Stimulated activated CD8-positive, alpha-beta memory T cell treated with anti-CD3 and anti-CD28 coated beads, Interleukin-12 subunit alpha, Interleukin-12 subunit beta, amount 100 ng/mL, for 4 hours (primary cell): ENCODE measurements at places on chromosomes 16 and 17.
A peak's percentile ranks its signal among the peaks of the same experiment; 100 is the strongest.

GRCh38 chr16:22786691-22787090 lies 27.3 kb upstream of the HS3ST2 start:
- DNase-seq: no peak

- DNase-seq: no peak
Observed at GRCh38 chr16:29743827-29744531, 1.8 kb downstream of the C16orf54 start.

GRCh38 chr17:1830288-1830687 lies 483 bp downstream of the RPA1 start:
- no peak for DNase-seq

GRCh38 chr17:76820039-76820438 lies 48.2 kb upstream of the MGAT5B start:
- no peak for DNase-seq

DNA sequence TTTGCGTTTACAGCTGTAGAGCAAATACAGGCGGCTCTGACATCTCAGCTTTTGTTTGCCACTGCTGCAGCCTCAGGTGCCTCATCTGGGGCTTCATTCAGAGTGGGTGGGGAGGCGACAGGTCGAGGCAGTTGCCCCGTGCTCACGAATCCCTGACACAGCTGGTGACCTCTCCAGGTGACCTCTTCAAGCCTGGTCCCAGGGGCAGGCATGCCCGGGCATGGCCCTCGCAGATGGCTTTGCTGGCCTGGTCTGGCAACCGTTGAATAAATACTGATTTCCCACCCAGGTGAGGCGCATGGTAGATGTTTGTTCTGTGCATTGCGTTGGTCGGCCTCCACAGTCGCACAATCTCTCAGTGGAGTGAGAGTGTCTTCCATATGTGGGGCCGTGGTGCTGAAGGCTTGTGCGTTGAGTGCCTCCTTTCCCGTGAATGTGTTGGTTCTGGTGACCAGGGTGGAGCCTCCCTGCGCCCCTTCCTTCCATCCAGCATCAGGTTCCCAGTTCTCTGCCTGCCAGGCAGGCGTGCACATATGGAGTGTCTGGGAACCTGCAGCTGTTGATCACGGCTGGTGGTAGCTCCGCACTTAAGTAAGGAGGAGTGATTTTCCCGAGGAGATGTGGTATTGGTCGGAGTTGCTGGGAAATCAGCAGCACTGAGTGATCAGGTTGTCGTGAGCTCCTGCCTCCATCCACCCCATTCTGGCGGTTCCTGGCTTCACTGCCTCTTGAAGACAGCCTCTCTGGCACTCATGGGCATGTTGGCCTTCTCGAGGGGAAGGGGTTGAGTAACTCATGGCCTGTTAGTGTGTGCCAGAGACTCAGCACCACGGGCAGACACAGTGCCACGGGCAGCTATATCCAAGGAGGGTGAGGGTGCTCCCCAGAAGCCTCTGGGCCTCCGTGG lies 149.7 kb downstream of the RPTOR start:
- DNase-seq: no peak

DNA sequence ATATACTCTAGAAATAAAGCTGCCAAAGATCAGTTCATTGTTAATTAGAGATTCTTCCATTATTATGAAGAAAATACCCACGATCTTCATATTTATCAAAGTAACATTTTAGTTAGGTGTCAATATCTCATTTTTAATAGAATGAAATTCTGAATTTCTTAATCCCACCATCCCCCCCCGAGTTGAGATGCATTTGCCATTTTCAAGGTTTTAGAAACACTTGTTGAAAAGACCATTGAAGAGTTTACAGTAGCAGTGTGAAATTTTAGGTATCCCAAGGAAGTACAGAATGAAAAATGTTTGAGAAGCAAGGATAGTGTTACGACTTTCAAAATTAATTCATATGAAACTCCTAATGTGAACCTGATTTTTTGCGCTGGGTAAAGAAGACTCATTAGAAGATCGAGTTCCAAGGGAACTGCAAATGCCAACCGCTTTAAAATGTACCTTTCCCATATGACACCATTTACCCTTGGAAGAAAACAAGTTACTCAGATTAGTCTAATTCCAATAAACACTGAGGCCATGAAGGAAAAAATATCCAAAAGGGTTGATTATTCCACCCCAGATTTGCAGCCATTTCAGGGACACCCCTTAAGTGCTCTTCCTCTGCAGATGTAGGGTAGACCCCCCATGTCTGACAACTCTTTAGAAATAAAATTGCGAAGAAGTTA lies 731 bp downstream of the IKZF3 start:
- DNase-seq: no peak

DNA sequence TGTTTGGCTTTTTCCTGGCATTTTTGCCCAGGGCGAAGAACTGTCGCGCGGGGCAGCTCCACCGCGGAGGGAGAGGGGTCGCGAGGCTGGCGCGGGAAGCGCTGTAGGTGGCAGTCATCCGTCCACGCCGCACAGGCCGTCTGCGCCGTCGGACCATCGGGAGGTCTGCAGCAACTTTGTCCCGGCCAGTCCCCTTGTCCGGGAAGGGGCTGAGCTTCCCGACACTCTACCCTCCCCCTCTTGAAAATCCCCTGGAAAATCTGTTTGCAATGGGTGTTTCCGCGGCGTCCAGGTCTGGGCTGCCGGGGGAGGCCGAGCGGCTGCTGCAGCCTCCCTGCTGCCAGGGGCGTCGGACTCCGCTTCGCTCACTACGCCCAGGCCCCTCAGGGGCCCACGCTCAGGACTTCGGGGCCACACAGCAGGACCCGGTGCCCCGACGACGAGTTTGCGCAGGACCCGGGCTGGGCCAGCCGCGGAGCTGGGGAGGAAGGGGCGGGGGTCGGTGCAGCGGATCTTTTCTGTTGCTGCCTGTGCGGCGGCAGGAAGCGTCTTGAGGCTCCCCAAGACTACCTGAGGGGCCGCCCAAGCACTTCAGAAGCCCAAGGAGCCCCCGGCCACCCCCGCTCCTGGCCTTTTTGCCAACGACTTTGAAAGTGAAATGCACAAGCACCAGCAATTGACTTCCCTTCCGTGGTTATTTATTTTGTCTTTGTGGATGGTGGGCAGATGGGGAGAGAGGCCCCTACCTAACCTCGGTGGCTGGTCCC lies 2.3 kb upstream of the CBX4 start:
- DNase-seq: no peak

GRCh38 chr16:89890886-89891657 lies 17.7 kb downstream of the TCF25 start:
- DNase-seq: no peak

GRCh38 chr16:8547762-8548161 lies 42.5 kb downstream of the TMEM114 start:
- DNase-seq: no peak

DNA sequence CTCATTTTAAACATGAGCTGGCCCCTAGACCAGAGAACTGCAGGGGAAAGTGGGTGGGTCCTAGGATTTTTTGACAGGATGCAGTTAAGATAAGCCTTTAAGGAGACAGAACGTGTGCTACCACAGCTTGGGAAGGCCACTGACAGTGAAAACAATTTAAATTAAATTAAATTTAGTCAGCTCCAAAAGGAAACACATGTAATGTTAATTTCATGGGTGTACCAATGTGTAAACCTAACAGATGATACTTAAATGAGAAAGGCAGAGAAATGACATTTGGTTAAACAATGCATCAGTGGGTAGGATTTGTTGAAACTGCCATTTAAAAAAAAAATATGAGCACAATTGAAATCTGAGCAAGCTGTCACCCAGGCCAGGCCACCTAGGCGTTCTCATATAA lies 250.8 kb downstream of the XYLT1 start:
- no peak for DNase-seq

DNA sequence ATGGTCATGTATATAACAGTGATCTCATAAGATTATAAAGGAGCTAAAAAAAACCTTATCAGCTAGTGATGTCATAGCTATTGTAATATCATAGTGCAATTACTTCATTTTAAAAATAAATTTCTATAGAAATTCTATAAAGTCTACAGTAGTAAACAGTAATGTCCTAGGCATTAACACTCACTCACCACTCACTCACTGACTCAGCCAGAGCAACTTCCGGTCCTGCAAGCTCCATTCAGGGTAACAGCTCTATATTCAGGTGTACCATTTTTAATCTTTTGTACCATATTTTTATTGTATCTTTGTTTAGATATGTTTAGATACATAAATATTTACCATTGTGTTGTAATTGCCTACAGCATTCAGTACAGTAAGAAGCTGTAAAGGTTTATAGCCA lies 524.4 kb upstream of the CDH5 start:
- no peak for DNase-seq

GRCh38 chr17:66963521-66963908 lies 992 bp upstream of the CACNG4 start:
- DNase-seq: no peak

DNA sequence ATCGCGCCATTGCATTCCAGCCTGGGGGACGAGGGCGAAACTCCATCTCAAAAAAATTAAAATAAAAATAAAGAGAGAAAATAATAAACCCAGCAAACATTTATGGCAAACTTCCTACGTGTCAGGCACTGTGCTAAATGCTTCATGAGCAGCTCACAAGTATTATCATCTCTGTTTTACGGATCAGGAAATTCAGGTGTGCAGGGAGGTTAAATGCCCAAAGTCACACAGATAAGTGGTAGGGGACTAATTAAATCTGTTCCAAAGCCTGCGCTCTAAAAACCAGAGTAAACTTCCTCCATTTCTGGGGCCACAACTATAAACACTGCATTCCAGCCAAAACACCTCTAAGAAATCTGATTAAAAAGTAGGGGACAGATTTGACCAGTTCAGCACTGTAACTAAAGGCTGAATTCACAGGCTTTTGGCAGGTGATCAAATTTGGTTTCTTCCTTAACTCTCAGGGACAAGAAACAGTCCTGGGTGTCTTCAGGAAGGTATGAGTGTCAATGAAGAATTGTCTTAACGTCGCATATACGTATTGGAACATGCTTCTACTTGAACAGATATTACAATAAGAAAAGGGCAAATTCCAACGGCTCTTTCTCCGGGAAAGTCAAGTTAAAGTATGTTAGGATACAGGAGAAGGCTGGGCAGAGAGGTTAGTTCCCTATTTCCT lies 996 bp downstream of the STRADA start:
- no peak for DNase-seq

GRCh38 chr16:72744076-72744793 lies 303.7 kb downstream of the ZFHX3 start:
- DNase-seq: no peak

GRCh38 chr17:34884597-34884996 lies 76.7 kb downstream of the CCT6B start:
- no peak for DNase-seq

- no peak for DNase-seq
Observed at GRCh38 chr17:2214929-2215615, 88.5 kb downstream of the SMG6 start.

- DNase-seq: no peak
Observed at GRCh38 chr16:68309799-68310198, 947 bp downstream of the SLC7A6OS start.

- DNase-seq: no peak
Observed at GRCh38 chr16:77548766-77549165, 113.9 kb upstream of the ADAMTS18 start.

DNA sequence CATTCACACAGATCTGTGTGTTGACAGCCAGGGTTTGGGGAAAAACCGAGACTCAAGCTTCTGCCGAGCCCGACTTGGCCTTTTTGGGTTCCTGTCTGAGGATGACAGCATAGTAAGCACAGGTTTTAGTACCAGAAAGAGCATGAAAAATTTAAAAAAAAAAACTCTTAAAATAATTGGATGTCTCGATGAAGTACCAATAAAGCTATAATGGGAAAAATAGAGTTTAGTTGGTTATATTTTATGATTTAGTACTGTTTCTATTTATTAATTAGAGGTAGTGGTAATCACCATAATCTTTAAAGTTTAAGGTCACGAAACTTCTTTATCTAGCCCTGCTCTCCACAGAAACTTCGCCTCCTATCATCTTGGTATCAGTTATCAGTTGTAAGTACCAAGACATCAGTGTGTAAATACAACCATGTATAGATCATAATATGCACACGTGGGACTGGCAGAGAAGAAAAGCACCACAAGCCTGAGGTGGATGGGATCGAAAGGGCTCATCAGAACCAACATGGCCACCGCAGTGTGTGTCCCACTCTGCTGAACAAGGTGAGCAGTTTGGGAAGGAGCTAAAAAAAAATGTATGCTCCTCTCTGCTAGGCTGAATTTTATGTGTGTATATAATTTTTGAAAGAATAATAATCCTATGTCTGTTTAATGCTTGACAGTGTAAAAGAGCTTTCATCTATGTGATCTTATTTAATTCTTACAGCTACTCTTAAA lies 14.4 kb upstream of the EEF2K start:
- DNase-seq: no peak

DNA sequence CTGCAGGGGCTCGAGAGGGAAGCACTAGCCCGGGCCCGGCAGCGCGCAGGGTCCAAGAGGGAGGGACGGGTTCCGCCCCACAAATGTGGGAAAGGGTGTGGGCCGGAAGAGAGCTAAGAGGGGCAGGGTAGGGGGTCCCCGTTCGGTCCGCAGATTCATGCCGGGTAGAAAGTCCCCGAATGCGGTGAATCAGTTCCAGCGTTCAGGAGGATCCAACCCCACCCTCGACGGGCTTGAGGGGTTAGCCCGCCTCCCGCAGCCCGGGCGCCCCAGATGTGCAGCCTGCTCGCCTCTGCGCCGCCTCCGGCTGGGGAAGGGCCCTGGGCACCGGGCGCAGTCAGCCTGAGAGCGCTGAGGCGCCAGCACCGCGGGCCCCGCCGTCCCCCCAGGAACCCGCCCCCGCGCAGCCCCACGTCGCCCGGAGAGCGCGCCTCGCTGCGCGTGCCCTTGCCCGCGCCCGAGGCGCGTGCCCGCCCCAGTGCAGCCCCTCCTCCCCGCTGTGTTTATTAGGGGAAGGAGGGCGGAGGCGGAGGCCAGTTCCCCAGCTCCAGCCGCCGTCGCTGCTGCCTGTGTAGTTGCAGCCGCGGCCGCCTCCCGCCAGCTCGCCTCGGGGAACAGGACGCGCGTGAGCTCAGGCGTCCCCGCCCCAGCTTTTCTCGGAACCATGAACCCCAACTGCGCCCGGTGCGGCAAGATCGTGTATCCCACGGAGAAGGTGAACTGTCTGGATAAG lies at the start of gene LASP1:
Gene LASP1, plus strand, starts transcription at position 533 of the 733 bp plus-strand sequence. Its CDS starts 132 bp downstream, at position 665.
- DNase-seq: peak; percentile 82

DNA sequence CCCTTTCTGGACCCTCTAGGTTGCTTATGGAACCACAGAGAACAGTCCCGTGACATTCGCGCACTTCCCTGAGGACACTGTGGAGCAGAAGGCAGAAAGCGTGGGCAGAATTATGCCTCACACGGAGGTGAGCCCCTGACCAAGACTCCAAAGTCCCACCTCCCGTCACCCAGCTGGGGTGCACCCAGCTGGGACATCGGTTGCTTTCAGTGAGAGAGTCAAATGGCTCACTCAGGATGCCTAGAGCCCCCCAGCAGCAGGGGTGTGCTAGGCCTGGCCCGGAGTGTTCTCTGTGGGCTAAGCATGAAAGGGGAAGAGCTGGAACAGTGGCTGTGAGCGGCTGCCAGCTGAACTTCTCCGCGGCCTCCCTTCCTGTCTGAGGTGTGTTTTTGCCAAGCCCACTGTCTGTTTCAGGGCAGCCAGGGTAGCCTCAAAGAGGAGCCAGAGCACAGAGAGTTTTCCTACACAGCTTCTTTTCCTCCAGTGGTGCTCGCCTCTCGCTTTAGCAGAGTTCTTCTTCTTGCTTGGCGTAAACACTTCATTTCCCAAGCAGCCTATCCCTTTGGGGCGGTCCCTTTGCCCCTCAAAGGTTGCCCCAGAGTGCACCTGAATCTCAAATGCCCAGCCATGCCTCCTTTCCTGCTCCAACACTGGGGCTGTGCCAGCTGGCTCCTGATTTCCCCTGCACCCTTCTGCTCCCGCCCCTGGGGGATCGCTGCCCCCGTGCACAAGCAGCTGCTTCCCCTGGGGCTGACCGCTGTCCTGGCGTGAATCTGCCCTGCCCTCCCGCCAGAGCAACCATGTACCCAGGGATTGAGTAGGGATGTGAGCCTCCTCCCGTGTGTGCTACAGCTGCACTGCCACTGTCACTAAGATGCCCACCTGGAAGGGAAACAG lies 2.6 kb upstream of the CHAD start:
- DNase-seq: no peak
